Breast epithelium (tissue), 4 donors: ENCODE measurements at places on chromosomes 3 and 15. TPM values are rescaled to one million over a fixed set of nuclear protein-coding genes. Genes with fewer than 3 reads are reported as not detected.

GRCh38 chr3:47082519-47082918 lies 81.4 kb downstream of the SETD2 start:
- no peak for DNase-seq

GRCh38 chr15:44015545-44016305 lies 179.3 kb downstream of the FRMD5 start:
- DNase-seq: no peak

GRCh38 chr3:127787571-127788365 lies 34.5 kb downstream of the MGLL start:
- DNase-seq: no peak

- peak; percentile 67 for DNase-seq
Observed at GRCh38 chr3:10224794-10225665, 23.2 kb upstream of the TATDN2 start.

Gene DUOX1
- 1.6 TPM for total RNA-seq

Gene EFL1
- 12.5 TPM for total RNA-seq
